Epithelial cell of proximal tubule (primary cell): ENCODE measurements at places on chromosomes 6 and 20. TPM values are rescaled to one million over a fixed set of nuclear protein-coding genes. Genes with fewer than 3 reads are reported as not detected.

DNA sequence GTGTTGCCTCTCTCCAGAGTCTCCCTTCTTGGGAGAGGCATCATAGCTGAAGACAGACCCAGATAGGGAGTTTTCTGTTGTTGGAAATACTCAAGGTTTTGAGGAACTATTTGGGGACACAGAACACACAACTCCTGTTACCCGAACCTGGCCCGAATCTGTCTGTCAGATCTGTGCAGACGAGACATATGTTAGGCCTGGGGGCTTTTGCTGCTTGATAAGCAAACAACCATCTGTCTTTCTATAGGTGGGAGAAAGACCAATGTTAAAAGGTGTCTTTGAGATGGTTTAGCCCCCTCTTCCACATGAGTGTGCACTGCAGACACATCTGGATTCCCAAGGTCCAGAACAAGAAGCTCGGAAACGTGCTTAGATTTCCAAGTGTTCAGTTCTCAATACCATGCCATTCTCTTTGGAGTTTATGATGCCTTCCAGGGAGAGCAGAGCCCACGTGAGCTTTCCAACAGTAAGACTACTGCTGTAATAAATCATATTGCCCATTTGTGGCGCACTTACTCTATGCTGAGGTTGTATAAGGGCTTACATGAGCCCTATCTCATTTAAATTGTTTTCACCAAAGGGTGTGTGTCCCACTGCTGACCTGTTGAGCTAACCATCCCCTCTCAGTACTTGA lies 3.8 kb upstream of the STX16 start:
- DNase-seq: no peak

- DNase-seq: no peak
Measured at GRCh38 chr6:37047346-37047688, 41.9 kb downstream of the FGD2 start.

- no peak for DNase-seq
Measured at GRCh38 chr6:158174514-158174913, 6.4 kb downstream of the GTF2H5 start.

GRCh38 chr20:16397086-16397485 lies 176.2 kb downstream of the KIF16B start:
- DNase-seq: no peak

GRCh38 chr6:138685257-138685656 lies 88.3 kb upstream of the CCDC28A start:
- no peak for DNase-seq

GRCh38 chr20:42098418-42098817 lies 480.2 kb upstream of the CHD6 start:
- DNase-seq: no peak

DNA sequence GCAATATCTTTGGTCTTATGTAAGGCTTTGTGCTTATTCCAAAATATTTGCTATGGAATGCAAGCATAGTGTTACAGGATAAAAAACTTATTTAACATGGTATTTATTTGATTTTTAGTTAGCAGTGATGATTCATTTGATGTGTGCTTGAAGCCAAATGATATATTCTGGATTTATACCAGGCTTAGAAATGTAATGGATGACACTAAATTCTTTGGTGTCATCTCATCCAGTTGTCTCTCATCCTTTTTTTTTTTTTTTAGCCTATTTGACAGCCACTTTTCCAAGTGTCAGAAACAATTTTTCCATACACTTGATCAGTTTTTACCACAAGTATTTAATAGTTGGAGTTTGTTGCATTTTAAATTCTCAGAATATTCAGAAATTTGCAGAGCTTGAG lies 515.3 kb downstream of the CDKAL1 start:
- no peak for DNase-seq

DNA sequence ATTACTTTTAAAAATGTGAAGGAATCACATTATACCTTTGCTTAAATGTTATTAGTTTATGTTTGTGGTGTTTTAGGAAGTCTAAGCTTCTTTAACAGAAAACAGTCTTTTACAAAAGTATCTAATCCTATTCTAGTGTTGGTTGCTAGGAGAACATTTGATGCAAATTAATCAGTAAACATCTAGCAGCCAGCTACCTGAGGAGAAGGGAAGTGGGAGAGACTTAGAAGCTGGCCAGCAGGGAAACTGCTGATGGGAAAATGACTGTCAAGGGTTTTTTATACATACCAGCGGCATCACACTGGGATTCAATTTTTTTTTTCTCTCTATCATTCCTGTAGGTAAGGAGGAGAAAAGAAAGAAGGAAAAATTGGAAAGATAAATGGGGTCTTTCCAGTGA lies 686.0 kb upstream of the MMS22L start:
- DNase-seq: no peak

GRCh38 chr20:17955302-17955701 lies 13.3 kb downstream of the SNX5 start:
- DNase-seq: no peak

- no peak for DNase-seq
Measured at GRCh38 chr20:5621305-5621704, 128.9 kb upstream of the SHLD1 start.

The CEP43 gene
- 13.8 and 20.6 TPM in 2 replicates for total RNA-seq

- DNase-seq: no peak
Measured at GRCh38 chr6:137783710-137784109, 83.3 kb upstream of the TNFAIP3 start.

- no peak for DNase-seq
Measured at GRCh38 chr20:59150821-59151251, 12.8 kb upstream of the ZNF831 start.

The SOX4 gene
- 59.8 and 105 TPM in 2 replicates for total RNA-seq

The TREML2 gene
- 0.07 TPM in 1 of 2 replicates, not detected in the other for total RNA-seq

- no peak for DNase-seq
Measured at GRCh38 chr6:151057061-151057460, 182.7 kb upstream of the AKAP12 start.

The SIRPD gene
- 0.51 TPM in 1 of 2 replicates, not detected in the other for total RNA-seq

- DNase-seq: no peak
Measured at GRCh38 chr6:162379757-162380409, 347.7 kb downstream of the PRKN start.

DNA sequence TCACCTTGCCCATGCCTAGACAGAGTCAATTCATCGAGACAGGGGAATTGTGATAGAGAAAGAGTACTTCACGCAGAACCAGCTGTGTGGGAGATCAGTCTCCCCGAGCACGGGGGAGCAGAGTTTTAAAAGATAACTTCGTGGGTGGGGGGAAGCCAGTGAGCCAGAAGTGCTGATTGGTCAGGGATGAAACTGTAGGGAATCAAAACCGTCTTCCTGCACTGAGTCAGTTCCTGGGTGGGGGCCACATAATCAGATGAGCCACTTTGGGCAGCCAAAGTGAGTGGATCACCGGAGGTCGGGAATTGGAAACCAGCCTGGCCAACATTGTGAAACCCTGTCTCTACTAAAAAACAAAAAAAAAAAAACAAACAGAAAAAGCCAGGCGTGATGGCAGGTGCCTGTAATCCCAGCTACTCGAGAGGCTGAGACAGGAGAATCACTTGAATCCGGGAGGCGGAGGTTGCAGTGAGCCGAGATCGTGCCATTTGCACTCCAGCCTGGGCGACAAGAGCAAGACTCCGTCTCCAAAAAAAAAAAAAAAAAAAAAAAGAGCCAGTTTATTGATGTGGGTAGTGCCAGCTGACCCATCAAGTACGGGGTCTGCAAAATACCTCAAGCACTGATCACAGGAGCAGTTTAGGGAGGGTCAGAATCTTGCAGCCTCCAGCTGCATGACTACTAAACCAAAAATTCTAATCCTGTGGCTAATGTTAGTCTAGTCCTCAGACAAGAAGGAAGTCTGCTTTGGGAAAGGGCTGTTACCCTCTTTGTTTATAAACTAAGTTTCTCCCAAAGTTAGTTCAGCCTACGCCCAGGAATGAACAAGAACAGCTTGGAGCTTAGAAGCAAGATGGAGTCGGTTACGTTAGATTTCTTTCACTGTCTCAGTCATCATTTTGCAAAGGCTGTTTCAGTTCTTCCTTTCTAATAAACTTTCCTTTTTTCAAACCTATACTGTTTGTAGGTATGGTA lies 3.9 kb upstream of the TRIM39 start:
- no peak for DNase-seq

- no peak for DNase-seq
Measured at GRCh38 chr6:112938650-112939049, 591.5 kb downstream of the RFPL4B start.

DNA sequence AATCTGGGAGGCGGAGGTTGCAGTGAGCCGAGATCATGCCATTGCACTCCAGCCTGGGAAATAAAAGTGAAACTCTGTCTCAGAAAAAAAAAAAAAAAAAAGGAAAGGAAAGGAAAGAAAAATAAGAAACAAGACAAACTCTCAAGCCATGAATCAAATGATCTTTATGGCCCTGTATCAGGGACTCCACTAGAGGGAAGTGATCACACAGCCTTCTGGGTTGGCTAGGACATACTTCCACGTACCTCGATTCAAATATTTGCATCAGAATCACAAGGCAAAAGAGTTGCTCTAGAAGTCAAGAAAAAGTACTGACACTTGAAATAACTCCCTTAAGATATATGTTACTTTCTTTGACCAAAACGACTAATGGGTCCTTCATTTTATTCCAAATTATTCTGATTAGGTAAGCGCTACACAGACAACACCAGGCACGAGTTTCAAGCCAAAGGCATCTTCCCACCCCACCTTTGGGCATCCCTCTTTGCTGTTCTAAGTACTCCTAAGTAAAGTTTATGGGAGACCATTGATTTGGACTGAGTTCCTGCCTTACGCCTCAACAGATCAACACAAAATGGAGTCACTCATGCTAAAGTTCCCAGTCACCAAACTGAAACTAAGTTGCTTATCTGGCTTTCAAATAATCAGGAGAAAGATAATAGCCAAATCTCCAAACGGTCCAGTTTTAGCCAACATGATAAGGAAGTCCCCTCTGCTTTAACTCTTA lies 77.5 kb upstream of the NT5E start:
- no peak for DNase-seq

- no peak for DNase-seq
Measured at GRCh38 chr20:9114709-9115108, 45.8 kb downstream of the PLCB4 start.

- no peak for DNase-seq
Measured at GRCh38 chr6:100176951-100177710, 183.1 kb upstream of the MCHR2 start.

DNA sequence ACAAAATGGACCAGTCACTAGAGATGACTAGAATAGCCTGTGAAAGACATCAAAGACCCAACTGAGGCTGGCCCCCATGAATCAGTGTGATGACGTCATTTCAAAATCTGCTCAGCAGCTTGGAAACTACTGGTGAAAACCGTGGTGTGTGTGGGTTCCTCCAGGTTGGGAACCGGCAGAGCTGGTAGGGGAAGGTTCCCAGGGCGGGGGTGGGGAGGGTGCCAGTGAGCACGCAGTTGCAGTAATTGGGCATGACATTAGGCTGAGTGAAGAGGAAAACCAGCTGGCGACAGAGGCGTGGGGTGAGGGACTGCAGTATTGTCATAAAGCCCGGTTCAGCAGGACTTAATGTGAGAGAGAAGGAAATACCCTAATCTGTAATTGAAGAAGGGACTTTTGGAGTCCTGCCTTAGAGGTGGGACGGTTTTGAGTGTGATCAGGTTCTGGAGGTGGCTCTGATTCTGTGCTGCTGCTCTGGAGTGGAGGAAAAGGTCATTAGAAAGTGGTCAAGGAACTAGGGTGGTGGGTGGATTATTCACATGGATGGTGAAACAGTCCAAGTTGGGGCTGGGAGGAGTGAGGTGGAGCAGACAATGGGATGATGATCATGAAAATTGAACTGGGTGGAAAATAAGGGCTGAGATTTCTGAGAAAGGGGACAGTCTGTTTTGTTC lies 52.0 kb upstream of the MTHFD1L start:
- no peak for DNase-seq

The PRND gene
- not detected in 2 replicates for total RNA-seq

DNA sequence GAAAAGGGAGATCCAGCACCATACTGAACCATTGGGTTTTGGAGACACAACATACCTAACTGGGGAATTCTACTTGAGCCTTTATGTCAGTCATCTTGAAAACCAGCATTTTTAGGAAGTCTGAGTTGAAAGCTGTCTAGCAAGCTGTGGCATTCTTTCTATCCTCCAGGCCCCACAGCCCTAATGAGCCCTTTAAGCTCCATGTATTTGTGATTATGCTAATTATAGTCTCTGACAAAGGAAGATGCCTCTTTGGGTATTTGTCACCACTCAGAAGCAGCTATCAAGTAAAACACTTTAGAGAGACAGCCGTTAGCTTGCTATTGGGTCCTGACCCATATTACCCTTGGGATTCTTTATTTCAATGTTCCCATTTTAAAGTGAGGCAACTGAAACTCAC lies 159.5 kb upstream of the MANEA start:
- DNase-seq: no peak

- no peak for DNase-seq
Measured at GRCh38 chr20:61251529-61252393, at the start of gene CDH4. CDH4 (plus strand) TSS chr20:61252261.

The PSMB9 gene
- 20.5 and 24.3 TPM in 2 replicates for total RNA-seq

The TMEM217 gene
- 0.80 and 0.86 TPM in 2 replicates for total RNA-seq

DNA sequence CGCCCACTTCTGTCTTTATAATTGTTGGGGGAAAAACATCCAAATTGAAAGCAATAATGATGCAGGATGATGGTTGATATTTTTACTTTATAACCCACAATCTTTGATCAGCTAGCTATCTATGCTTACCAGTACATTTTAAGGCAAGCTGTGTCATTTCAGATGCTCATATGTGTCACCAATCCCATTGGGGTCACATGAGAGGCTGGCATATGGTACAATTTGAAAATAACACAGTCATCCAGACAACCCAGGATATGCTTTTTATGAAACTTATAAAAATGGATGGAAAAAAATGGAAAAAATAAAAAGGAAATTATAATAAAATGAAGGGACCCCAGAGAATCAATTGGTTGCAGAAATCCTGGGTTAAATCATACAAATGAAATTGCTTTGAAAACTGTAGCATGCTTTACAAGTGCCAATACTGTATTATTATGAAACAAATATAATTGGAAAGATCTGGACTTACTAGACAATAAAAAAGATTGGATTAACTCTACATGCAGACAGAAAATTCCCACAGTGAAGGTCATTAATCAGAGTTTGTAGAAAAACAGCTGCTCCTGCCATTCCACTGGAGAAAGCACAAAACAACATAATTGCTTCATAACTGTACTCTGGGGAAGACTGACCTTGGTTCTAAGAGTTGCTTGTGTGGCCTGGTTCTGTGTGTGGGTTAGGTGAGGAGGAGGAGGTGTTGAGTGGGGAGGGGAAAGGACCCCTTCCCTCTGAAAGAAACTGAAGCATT lies 13.3 kb upstream of the PRIM2 start:
- no peak for DNase-seq

The PACRG gene
- 0.12 and 0.29 TPM in 2 replicates for total RNA-seq

DNA sequence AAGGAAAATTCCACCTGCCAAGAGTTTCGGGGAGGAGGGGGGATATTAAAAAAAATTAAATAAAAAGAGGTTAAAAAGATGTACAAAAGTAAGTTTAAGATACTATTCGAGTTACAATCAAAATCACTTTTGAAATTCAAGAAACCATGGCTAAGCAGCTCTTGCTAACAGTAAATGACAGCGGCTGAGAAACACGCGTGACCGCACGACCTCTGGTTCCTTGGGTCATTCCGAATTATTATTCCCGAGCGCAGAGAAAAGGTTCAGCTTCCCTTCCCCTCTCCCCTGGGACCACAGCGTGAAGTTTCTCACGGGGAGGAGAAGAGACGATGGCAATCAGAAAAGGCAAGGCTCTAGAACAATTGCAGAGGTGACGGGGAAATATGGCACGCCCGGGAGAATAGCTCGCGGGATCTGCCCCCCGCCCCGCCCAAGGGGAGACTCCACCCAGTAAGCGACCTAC lies 496 bp downstream of the TMEM242 start:
- no peak for DNase-seq

GRCh38 chr20:23309781-23310180 lies 40.8 kb upstream of the NXT1 start:
- DNase-seq: no peak

The C6orf47 gene
- total RNA-seq: 17.2 and 19.3 TPM in 2 replicates

The ADAT2 gene
- total RNA-seq: 4.9 and 6.3 TPM in 2 replicates

- no peak for DNase-seq
Measured at GRCh38 chr6:28567506-28567905, 41.8 kb downstream of the GPX5 start.
